ENCODE measurements at places on chromosomes 11 and 22.

- no peak for DNase-seq
Observed at GRCh38 chr22:47512617-47513016, 750.2 kb downstream of the TBC1D22A start.

DNA sequence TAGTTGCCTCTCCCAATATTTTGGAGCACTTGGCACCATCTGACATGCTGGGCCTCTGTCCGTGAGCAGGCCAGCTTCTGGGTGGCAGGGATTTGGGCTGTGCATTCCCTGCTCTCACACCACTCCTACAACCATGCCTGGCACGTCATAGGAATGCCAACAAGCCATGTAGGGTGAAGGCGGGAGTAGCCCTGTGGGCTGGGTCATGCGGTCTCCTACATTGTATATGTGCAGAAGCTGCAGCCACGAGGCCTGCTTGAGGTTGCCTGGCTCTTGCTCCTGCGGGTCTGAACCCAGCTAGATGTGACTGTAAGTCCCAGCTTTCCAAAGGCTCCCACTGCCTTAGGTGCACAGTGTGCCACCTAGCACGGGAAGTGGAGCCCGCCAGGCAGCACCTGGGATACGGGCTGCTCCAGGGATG, 14.5 kb downstream of the MYEOV start:
- no peak for DNase-seq

- DNase-seq, result no peak
Observed at GRCh38 chr22:43411040-43411868, 560 bp upstream of the MPPED1 start.

DNA sequence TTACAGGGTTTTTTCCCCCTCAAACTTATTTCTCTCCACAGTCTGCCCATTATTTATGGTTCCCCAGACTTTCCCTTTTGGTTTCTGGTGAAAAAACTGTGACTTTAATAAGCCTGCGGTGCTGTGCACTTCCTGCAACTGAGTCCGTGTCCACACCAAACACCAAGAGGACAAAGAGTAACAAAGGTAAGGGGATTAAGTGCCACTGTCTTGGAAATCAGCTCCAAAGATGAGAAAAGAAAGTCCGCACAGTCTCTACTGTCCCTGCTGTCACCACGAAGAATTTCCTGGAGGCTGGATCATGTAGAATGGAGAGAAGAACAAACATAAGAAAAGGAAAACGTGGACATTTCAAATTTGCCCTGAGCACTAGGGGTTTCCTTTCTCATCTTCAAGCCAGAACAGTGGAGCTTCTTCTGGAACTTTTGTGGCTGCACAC, 17.9 kb upstream of the PRAME start:
- no peak for DNase-seq

DNA sequence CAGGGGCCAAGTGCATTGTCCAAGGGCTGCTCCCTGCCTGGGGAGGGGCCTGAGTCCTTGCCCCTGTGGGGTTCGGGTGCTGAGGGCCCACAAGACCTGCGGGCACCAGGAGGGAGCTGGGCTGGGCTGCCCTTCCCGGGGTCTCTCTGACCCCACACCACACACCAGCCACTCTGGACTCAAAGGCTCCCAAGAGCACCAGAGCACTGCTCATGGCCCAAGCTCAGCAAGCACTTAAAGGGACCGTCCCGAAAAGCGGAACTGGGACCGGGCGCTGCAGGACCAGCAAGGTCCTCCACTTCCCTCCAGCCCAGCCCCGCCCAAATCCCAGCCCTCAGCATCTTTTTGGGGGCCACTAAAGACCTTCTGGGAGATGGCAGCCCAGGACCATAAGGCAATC, 5.3 kb downstream of the LSP1 start:
- DNase-seq, result no peak

GRCh38 chr22:26038365-26038764, 130.9 kb upstream of the SEZ6L start:
- no peak for DNase-seq

DNA sequence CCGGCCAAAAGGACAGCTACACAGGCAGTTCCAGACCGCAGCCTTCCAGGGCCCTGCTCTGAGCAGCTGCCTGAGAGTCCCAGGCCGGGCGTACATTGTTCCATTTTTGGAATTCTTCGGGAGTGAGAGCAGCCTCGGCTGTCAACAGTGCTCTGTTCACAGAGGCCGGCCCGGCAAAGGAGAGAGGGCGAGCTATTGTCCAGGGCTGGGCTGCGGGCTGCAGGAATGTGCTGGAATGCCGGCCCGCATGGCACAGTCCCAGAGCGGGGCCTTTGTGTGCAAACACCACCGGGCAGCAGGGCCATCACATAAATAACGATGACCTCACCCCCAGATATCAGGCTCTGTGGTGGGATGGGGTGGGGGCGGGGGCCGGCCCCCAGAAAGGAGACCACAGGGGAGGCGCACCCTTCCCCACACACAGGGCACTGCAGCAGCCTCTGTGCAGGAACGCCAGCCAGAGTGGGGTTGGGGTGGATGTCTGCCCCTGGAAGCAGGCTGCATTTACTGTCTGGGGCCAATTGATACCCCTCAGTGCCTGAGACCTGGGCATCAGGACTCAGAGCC, 15.8 kb downstream of the LINC01488 start:
- DNase-seq, result peak; percentile 95

GRCh38 chr11:104881117-104881794, 17.0 kb downstream of the CASP12 start:
- no peak for DNase-seq

- DNase-seq, result no peak
Observed at GRCh38 chr11:120385110-120385509, 48.9 kb downstream of the ARHGEF12 start.

- no peak for DNase-seq
Observed at GRCh38 chr11:8103909-8104308, 22.9 kb downstream of the TUB start.

DNA sequence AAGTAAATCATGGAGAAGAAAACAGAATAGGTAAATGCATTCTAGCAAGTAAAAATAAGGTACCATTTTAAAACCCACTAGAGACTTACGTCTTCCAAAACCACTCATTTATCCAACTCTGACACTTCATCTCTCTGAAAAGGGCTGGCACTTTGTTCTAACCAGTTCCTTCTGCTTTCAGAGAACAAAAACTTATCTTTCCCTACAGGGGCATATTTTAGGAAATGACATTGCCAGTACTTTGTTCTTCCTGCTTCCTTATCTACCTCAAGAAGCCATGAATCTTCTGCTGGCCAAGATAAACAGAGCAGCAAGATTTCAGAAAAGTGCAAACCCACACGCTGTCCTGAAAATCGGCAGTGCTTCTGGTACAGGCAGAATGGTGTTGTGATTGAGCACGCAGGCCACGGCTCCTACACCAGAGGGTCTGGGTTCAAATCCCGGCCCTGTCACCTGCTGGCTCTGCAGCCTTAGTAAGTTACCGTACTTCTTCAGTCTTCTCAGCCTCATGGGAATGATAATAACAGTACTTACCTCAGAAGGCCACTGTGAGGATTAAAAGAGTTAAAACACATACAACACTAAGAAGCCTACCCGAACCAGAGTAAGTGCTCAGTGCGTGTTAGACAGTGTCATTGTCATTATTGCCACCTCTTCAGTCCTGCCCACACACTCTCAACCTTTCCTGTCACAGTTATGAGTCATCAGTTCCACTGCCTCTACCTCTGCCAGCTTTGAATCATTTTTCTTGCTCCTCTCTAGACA, 11.0 kb downstream of the MPZL3 start:
- no peak for DNase-seq

DNA sequence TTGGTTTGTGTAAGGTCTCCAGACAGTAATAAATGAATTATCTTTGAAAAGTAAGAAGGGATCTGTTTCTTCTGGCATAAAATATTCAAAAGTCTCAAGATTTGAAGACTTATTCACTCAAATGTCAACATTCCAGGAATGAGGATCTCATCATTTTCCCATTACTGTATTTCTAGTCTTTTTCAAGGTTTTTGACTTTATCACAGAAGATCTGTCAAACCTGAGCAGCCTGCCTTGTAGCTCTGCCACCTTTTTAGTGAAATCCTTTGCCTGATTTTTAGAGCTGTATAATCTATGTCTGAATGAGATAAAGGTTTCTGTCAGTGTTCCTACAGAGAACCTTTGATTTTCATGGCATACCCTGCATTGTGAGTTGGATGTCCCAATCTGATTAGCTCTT, 4.0 kb downstream of the OR51F2 start:
- no peak for DNase-seq

DNA sequence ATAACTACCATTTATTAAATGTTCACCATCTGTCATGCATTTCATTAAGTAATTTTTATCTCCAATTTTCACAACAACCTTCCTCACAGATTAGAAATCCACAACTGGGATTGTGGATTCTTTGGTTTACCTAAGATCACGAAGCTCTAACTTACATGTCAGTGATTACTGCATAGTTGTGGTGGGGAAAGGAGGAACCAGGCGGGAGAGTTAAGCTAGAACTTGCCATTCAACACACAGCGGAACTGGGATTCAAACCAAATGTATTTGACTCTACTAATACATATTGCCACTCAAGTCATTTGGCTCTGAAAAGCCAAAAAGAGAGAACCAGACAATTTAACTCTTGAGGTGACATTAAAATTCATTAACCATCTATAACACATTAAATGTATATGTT, 10.4 kb upstream of the LAYN start:
- DNase-seq, result no peak

- no peak for DNase-seq
Observed at GRCh38 chr11:115921540-115921939, 417.3 kb upstream of the CADM1 start.

GRCh38 chr11:79699246-79699645, 258.4 kb upstream of the TENM4 start:
- no peak for DNase-seq

DNA sequence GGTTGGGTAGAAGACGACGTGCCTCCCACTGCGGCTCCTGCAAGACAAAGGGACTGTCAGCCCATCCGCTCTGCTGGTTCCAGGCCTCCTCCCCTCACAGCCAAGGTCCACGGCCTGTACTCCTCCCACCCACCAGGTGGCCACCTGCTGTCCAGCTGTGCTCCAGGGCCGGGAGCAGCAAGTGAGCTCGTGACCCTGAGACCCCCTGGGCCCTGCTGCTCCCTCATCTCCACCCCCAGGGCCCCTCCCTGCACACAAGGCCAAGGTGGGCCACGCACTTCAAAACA, 27.4 kb downstream of the TSPAN4 start:
- no peak for DNase-seq

DNA sequence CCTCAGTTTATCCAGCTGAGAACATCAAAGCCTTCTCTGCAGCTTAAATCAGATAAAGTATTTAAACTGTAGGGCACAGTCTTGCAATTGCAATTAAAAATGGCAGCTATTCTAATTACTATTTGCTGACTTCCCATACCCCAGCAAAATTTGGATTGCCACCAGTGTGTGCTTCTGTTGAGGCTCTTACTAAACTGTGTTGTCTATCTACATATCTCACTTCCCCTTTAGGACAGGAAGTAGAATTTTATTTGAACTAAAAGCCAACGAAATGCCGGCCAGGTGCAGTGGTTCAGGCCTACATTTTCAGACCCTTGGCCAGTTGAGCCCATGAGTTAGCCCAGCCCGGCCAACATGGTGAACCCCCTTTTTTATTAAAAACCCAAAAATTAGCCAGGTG, 7.1 kb downstream of the SAA4 start:
- no peak for DNase-seq

DNA sequence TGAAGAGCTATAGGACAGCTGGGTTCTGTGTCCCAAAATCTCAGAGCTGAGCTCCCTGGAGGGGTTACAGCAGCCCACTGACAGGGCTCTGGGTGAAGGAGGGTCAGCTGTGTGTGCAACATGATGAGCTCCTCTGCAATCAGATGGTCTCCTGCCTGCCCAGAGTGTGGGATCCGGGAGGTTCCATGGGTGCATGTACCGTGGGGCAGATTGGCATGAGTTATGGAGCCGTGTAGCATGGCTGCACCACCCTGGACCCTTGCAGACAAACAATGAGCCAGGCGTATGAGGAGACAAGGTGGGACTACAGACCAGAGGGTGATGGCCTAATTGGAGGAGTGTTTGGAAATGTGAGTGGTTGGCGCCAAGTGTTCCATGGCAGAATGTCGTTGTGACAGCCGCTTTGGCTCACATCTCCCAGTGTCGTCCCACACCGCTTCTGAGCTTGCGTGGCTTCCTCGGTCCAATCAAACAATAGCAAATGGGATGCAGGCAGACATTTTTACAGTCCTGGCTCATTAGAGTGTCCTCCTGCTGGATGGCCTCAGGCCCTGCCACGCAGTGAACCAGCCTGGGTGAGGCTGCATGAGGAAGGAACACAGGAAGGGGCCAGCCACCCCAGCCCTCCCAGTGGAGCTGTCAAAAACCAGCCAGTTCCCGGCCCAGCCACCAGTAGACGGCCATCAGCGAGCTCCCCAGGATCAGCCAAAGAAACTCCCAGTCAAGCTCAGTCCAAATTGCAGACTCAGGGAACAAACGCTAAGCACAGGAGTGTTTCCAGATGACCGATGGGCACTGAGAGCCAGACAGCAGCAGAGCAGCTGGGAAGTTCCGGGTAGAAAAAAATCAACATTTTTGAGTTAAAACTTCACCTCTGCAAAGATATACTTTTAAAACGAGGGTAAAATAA, 1066.9 kb downstream of the BRD1 start:
- no peak for DNase-seq

- peak; percentile 38 for DNase-seq
Observed at GRCh38 chr11:8258784-8259183, 4.9 kb downstream of the LMO1 start.

GRCh38 chr11:73426219-73426850, 50.1 kb downstream of the RELT start:
- no peak for DNase-seq

GRCh38 chr11:64885367-64886286, 7.2 kb upstream of the EHD1 start:
- peak; percentile 35 for DNase-seq

GRCh38 chr11:128643661-128644317, 50.1 kb upstream of the FLI1 start:
- no peak for DNase-seq

GRCh38 chr11:8205566-8205965, 36.7 kb upstream of the RIC3 start:
- DNase-seq, result no peak

DNA sequence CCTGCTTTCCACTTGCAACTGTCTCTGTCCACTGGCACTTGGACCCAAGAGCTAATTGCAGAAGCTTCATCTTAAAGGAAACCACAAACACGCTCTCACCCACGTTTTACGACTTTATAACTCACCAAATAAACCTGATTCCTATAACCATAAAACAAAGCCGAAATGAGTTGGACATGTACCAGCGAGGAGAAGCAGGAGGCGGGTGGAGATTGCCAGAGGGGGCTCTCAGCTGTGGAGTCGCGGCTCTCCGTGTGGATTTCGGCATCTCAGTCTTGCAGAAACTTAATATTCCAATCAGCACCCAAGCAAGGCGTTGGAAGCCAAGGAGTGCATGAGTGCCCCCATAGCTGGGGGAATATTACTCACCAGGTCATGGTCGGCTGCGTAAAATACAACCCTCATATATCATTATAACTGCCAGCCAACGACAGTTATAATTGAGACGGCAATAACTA, 483.6 kb downstream of the MN1 start:
- peak; percentile 32 for DNase-seq

- DNase-seq, result no peak
Observed at GRCh38 chr22:30804626-30805025, 110.0 kb downstream of the OSBP2 start.

- DNase-seq, result no peak
Observed at GRCh38 chr22:36369004-36369921, 18.5 kb downstream of the MYH9 start.
